Stimulated activated CD8-positive, alpha-beta memory T cell treated with anti-CD3 and anti-CD28 coated beads, Interleukin-7, amount 100 ng/mL, for 48 hours (primary cell): ENCODE measurements at places on chromosomes 7 and 10.

DNA sequence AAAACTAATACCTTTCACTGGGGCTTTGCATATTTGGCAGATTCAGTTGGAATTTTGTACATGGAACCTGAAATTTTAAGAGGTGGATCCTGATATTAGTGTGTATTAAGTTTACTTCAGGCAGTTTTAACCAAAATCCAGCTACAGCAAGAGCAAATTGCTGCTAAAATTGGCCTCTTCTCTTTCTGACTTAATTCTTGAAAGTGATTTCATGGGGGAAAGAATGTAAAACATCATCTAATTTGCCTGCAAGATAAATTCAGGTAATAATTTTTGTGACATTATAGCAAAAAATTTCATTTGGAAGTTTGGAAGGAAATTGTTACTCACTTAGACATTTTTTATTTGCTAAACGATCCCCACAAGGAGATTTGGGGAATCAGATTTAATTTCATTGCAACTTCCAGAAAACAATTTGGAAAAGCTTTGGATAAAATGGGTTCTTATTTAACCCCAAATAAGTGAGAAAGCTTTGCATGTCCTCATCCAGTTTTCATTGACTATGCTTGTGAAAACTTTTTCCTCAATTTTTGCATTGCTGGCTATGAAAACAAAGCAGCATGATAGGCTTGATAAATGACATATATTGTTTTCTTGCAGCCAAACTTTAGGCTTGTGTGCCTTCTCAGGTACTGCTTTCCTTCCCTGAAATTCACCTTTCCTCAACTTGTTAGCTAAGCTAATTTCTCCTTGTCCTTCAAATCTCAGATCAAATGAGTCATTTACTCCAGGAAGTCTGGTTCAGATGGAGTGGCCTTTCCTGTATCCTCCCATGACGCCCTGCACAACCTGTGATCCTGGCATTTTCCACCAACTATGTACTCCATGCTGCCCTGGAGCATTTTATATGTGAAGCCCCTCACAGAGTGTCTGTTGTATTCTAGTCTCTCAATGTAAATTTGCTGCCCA is 27.4 kb upstream of the ZNF438 start:
- DNase-seq = no peak

GRCh38 chr10:124693396-124693795 is 50.8 kb downstream of the FAM53B start:
- no peak for DNase-seq

DNA sequence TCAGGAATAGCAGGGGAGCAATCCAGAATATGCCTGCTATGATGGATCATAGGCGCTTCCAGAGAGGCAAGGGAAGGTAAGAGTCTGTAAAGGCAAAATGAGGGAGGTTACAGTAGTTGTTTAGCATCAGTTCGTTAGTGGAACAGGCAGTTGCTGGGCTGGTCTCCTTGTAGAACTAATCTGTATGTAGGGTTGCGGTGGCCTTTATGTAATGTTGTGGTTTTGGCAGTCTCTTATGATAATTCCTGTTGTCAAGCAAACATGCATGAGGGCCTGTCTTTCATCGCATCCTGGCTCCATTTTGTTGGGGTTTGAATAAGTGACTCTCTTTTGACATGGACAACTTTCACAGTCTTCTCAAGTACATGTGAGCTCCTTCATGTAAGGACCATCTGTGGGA is 427.8 kb upstream of the LRGUK start:
- DNase-seq = no peak

GRCh38 chr10:23479798-23480473 is 41.1 kb downstream of the OTUD1 start:
- no peak for DNase-seq

GRCh38 chr10:12262278-12262981 is 66.4 kb downstream of the CDC123 start:
- no peak for DNase-seq

DNA sequence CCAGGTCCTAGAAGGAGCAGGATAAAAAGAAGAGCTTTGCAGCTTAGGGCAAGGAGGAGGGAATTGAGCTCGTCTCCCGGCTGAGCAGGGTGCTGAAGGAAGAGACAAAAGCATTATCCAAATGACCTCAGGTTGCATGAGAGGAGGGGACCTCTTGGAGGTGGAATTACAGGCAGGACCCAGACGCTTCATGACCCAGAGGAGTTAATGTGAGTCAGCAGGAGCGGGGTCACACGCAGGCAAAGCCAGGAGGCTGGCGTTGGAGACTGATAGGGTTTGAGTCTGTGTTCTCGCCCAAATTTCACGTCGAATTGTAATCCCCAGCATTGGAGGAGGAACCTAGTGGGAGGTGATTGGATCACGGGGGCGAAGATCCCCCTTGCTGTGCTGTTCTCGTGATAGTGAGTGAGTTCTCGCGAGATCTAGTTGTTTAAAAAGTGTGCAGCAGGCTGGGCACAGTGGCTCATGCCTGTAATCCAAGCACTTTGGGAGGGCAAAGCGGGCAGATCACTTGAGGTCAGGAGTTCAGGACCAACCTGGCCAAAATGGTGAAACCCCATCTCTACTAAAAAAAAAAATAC is 63.7 kb upstream of the AUTS2 start:
- DNase-seq = no peak

- no peak for DNase-seq
These were observed 6.8 kb upstream of the NCOA4 start for GRCh38 chr10:46037107-46037825.

- no peak for DNase-seq
These were observed 83.7 kb downstream of the UPF2 start for GRCh38 chr10:11958956-11959355.
